ENCODE measurements at places on chromosomes 3 and 15. TPM values are rescaled to one million over a fixed set of nuclear protein-coding genes. Genes with fewer than 3 reads are reported as not detected.

The ECE2 gene
- not detected for total RNA-seq

The CYP1A2 gene
- total RNA-seq, result not detected

DNA sequence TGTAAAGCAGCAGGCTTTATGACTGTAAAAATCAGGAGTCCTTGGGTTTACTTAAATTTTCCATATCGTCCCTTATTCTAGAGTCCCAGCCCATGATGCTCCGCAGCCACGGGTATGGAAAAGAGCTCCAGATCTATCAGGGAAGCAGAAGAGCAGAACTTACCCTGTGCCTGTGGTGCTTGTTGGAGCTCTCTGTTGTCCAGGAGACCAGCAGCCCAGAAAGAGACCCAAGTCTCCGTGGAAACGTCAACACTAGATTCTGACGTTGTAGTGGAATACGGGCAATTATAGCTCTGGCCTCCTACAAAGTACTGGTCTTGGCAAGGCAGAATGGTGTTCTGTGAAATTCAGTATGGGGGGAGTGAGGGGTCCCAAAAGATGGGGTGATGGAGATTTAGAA is 2.0 kb downstream of the GMNC start:
- DNase-seq, result no peak

DNA sequence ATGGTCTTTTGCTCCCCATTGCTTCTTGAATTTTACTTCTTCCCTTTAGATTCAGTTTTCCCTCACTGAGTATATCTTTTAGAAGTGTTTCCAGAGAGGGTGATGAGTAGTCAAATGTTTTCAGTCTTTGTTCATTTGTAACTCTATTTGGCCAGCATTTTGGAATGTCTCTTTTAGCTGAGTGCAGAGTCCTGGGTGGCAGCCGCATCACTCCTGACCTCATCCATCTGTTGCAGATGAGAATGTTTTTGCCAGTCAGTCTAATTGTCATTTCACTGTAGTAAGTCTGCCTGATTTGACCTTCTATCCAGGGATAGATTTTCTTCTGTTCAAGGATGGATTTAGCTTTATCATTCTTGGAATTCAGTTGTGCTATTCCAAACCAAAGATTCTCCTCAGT is 7.3 kb downstream of the SRPRB start:
- no peak for DNase-seq

DNA sequence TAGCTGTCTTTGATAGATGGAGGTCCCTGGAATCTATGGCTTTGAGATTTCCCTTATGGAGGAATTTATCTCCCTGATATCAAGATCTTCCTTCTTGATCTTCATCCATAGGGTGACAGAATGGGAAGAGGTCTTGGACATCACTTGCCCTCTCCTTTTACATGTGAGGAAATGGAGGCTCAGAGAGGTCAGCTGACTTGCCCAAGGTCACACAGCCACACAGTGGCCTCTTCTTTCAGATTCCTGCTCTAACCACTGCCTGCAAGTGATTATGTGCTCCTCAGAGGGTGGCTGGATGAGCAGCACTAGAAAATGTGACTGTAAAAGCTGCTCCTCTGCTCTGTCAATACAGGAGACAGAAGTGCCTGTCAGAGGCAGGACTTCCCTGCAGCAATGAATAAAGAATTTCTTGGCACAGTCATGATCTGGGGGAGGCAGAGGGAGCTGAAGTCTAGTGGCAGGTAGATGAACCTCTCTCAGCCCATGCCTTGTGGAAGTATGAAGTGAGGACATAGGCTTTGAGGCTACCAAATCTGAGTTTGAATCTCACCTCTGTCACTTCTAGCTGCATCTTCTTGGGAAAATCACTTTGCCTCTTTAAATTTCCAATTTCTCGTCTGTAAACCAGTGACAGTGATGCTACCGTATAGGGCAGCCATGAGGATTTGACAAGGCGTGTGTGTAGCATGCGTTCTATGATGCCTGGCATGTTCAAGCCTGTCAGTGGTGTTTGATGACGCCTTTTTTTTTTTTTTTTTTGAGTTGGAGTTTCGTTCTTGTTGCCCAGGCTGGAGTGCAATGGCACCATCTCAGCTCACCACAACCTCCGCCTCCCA is 12.0 kb downstream of the SSUH2 start:
- DNase-seq, result no peak

DNA sequence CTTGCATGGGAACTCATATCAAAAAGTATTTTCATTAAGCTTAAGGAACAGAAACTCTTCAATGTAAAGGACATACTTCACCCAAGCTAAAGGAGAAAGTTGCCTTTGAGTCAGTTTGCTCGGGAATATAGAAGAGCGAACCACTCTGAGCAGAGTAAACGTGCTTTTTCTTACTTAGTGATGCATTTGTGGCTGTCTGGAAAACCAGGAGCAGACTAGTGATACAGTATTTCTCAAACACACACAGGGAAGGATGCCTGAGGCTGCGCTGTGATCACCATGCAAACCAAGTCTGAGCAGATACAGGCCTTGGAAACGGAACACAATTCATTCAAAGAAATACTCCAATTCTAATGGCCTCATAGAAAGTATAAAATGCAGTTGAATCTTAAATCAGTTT is 121.0 kb upstream of the CDIN1 start:
- DNase-seq, result no peak

DNA sequence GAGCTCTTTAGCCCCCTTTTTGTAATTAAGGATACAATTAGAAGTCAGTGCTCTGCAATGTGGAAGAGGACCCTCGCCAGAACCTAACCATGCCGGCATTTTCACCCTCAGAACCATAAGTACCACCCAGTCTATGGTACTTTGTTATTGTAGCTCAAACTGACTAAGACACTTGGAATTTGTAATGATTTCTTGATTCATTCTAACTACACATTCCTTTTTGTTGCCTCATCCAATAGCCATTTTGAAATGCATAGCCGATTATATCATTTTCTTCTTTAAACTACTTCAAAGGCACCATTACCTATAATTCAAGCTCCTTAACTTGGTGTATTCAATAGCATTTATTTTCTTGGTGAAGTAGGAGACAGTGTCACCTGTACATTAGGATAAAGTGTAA is 61.4 kb downstream of the GLB1 start:
- no peak for DNase-seq

DNA sequence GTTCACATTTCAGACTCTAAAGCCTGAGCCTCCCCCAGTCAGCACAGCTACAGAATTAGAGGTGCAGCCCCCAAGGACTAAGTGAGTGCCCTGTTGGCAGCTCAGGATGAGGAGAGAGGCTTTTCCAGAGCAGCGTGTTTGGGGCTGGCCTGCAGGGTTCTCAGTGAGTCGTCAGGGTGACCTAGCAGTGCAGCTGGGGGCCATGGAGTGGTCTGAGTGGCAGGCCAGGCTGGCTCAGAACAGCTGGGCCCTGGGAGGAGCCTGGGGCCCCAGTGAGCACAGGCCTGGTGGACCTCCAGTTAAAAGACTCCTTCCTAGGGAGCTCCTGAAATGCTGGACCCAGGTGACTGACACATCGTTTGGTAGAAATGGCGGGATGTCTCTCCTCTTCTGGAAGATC is 108.3 kb downstream of the SLC49A4 start:
- DNase-seq, result no peak

DNA sequence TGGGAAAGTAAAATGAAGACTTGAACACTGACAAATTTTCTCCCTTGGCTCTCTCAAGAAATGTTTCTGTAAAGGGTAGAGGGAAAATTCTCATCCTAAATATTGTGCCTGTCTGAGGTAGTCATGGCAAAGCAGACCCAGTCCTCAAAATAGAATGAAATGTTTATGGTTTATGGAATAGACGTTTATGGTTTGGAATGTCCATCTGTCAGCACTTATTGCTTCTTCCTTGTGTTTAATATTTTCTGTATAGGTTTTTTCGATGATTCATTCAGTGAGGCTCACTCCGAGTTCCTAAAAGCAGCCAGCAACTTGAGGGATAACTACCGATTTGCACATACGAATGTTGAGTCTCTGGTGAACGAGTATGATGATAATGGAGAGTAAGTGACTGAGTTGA is 13.9 kb downstream of the ELL3 start:
- DNase-seq, result no peak

GRCh38 chr3:101996832-101997231 is 147.5 kb downstream of the NFKBIZ start:
- DNase-seq, result no peak

DNA sequence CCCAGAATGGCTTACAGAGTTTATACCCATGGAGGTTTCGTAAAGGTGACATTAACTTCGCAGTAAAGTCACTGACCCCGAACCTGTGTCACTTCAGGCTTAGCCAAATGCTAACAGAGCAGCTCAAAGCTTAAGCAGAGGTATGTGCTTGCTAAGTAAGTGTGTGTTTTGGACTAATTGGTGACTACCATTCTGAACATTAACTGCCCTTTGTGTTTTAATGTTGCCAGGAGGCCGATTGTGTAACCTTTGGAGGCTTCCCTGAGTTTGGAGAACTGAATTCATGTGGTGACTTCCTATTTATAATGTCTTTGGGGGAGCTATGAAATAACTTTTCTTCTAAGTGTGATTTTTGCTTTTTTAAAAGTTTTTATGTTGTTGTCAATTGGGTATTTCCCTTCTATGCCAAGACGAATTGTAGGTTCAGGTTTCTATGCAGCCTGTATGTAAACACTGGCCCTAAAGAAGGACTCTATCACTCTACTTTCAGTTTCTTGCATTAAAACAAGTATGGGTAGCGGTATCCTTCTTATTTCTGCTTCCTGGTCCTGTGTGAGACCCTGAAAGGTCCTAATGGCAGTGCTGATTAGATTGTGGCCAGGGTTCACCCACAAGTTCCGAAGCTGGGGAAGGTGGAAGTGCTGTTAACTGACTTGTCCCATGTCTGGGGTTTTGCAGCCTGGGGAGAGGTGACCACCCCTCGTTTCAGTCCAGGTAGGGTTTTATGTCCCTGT is 86.3 kb downstream of the IGF1R start:
- no peak for DNase-seq

DNA sequence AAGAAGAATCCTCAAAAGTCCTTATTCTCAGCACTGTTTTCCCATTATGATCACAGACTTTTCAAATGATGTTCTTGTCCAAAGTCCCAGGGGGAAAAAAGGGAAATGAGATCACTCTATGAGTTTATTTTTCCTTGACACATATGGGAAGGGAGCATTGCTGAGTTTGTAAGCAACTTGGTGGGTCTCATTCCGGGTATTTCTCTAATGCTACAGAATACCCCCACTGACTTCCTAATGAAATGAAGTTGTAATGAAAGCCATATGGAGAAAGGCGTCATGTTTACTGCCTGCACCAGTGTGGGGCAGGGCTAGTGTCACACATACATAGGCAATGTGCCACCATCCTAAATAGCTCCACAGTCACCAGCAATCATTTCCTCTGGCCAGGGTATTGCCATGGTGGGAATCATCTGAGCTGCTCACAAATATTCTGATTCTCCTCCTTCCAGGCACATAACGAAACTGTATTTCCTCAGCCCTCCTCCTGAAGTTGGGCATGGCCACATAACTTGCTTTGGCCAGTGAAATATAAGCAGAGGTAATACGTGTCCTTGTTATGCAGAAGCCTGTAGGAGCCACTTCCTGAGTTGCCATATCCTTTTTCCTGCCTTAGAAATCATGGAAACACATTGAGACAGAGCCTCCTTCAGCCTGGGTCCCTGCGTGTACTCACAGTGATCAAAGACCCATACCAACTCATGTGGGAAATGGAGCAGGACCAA is 41.0 kb upstream of the C15orf61 start:
- DNase-seq, result no peak

DNA sequence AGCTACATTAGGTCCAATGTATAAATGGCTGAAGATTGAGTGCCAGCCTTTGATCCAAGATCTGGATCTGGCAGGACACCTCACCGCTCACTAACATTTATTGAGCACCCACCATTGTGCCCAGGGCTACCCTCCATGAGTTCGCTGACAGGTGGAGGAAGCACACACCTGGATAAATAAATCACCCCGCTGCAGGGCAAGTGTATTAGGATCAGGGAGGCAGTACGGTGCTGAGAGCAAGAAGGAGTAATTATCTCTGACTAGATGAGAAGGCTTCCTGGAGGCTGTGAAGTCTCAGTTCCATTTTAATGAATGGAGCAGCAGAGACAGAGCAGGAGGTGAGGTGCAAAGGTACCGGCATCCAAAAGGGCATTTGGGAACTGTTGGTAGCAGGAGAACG is 104.1 kb downstream of the LIPC start:
- no peak for DNase-seq

The SYNPR gene
- not detected for total RNA-seq

GRCh38 chr3:181933052-181933618 is 221.4 kb downstream of the SOX2 start:
- DNase-seq, result no peak

GRCh38 chr15:36948982-36949381 is 151.4 kb downstream of the MEIS2 start:
- DNase-seq, result no peak

The THRB gene
- total RNA-seq, result 11.2 TPM

The FYCO1 gene
- total RNA-seq, result 19.7 TPM

DNA sequence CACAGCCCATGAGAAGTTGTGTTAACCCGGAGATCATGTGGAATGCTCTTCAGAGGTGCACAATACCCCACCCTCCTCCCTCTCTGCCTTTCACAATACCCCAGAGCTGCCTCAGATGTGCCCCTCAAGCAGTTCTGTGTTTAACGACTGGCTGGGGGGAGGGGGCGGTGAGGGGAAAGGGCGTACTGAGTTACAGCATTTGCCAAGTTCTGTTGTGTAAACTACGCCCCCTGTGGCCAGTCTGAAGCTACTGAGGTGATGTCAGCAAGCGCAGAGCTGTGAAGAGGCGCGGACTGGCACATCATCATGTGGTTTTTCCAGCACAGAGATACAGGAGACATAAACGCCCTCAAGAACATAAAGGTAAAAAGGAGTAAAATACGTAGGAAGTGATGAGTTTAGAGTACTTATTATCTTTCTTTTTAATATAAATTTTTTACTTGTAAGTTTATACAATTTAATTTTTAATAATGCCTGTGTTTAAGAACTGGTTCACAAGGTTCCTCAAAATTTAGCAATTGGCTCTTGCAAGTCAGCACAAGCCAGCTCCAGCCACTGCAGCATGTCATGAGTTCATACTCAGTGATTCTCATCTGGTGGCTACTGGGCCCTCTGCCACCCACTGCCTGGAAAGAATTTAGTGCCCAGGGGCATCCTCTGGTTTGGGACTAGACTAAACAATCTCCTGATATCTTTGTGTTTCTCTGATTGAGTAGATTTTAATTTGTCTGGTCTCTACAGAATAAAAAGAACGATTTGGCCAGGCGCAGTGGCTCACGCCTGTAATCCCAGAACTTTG is 1.7 kb downstream of the EPB42 start:
- DNase-seq, result no peak

- DNase-seq, result no peak
These were observed 19.2 kb downstream of the AKAP13 start for GRCh38 chr15:85399627-85400026.

GRCh38 chr15:60605879-60606307 is 127.0 kb upstream of the ICE2 start:
- DNase-seq, result no peak

The KIF15 gene
- 25.8 TPM for total RNA-seq

All from PC-9 (cell line).